ENCODE measurements at places on chromosomes 12 and 14. TPM values are rescaled to one million over a fixed set of nuclear protein-coding genes. Genes with fewer than 3 reads are reported as not detected.

GRCh38 chr14:81205639-81206038 lies 15.1 kb downstream of the GTF2A1 start:
- no peak for DNase-seq
- H3K4me1 ChIP-seq, result peaks cover 3% of the 10 kb centered on the region
- H3K27ac ChIP-seq, result no peak overlapping the region
- no peak overlapping the region for H3K4me3 ChIP-seq
- peaks cover 25% of the 10 kb centered on the region for H3K36me3 ChIP-seq

- peaks cover 4% of the 10 kb centered on the region for H3K4me1 ChIP-seq
- no peaks in the 10 kb centered on the region for H3K27me3 ChIP-seq
- no peak for DNase-seq
- no peak overlapping the region for H3K4me3 ChIP-seq
- no peak overlapping the region for H3K27ac ChIP-seq
Observed at GRCh38 chr12:140162-140561, 73.6 kb downstream of the IQSEC3 start.

GRCh38 chr12:117967043-117967442 lies 1.7 kb downstream of the KSR2 start:
- H3K4me3 ChIP-seq, result no peak overlapping the region
- no peaks in the 10 kb centered on the region for H3K4me1 ChIP-seq
- H3K27ac ChIP-seq, result no peak overlapping the region
- H3K36me3 ChIP-seq, result no peaks in the 10 kb centered on the region
- DNase-seq, result no peak

DNA sequence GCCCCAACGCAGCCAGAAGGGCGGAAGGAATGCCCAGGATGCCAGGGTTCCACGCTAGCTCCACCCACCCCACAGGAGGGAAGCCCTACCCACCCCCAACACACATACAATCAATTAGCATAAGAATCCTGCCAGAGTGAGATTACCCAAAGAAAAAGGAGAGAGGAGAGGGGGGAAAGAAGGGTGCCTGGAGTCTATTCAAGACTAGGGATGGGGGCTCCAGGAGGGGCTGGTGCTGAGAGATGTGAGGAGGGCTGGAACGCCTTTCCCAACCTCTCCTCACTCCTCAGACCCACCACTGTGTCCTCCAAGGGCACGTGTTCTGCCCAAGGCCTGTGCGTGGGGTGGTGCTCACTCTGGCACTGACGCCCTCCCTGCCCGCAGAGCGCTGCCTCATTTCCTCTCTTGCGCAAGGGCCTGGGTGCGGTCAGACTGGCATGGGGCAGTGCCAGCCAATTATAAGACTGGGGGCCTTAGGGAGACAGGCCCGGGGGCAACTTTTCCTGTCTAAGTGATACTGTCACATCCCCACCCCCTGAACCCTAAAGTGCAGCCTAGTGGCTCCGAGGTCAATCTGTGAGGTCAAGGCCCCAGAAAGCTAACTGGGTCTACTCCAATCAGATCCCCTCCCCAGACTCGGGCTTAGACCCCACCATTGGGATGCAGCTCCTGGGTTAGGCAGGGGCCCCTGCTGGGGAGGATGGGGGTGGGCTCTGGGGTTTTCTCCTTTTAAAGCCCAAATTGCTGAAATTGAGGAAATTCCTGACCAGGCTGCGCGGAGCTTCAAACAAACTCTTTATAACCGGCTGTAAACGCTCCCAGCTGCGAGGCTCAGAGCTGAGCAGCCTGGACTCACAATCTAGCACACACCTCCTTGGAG lies 10.2 kb upstream of the ITGB7 start:
- no peak overlapping the region for H3K4me3 ChIP-seq
- DNase-seq, result peak; percentile 27
- peaks cover 46% of the 10 kb centered on the region for H3K4me1 ChIP-seq
- H3K27me3 ChIP-seq, result no peaks in the 10 kb centered on the region
- peaks cover 20% of the 10 kb centered on the region for H3K36me3 ChIP-seq
- peak overlapping the region; percentile 98 for H3K27ac ChIP-seq

DNA sequence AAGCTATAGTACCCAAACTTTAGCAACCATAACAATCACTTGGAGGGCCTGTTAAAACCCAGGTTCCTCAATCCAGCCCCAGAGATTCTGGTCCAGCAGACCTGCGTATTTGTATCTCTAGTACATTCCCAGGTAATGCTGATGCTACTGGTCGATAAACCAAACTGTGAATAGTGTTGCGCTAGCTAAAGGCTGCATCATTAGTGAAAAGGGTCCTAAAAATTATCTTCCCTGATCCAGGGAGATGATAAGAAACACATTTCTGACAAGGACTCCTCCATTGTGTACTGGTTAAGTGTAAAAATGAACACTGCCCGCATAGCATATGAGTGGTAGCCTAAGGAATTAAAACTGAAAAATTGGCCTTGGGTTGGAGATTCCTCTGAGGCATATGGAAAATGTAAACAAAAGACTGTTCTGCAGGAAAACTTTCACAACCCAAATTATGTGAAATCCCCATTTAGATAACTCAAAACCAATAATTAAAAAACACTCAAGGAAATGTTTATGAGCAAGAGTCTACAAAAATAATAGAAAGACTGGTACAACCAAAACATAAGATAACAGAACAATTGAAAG lies 322.7 kb downstream of the CEP128 start:
- DNase-seq, result no peak
- H3K27ac ChIP-seq, result no peak overlapping the region
- H3K4me1 ChIP-seq, result no peaks in the 10 kb centered on the region
- H3K36me3 ChIP-seq, result no peaks in the 10 kb centered on the region
- no peak overlapping the region for H3K4me3 ChIP-seq

- H3K36me3 ChIP-seq, result no peaks in the 10 kb centered on the region
- H3K27me3 ChIP-seq, result no peaks in the 10 kb centered on the region
- no peaks in the 10 kb centered on the region for H3K4me1 ChIP-seq
- H3K27ac ChIP-seq, result no peak overlapping the region
Observed at GRCh38 chr14:72525087-72525915, 368.6 kb downstream of the DPF3 start.

DNA sequence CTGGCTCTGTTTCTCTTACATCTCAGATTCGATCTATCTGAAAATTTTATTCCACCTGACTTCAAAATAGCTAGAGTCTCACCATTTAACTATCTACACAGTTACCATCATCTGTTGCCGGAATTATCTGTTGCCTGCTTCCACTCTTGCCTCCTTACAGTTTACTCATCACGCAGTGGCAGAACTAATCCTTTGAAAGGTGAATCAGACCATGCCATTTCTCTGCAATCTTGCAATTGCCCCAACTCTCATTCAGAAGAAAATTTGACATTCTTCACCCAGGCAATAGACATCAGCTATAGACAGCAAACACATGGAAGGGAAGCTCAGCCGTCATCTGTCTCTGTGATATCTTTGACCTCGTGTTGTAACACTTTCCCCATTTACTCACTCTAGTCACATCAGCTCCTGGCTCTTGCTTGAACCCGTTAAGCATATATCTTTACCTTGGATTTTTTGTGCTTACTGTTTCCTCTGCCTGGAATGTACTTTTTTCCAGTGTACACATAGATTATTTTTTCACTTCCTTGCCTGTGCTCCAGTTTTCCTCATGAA lies 85.5 kb downstream of the PDE3A start:
- no peak overlapping the region for H3K4me3 ChIP-seq
- no peaks in the 10 kb centered on the region for H3K36me3 ChIP-seq
- no peaks in the 10 kb centered on the region for H3K27me3 ChIP-seq
- H3K27ac ChIP-seq, result no peak overlapping the region
- H3K4me1 ChIP-seq, result no peaks in the 10 kb centered on the region

GRCh38 chr14:41476526-41476925 lies 130.2 kb upstream of the LRFN5 start:
- no peaks in the 10 kb centered on the region for H3K36me3 ChIP-seq
- no peaks in the 10 kb centered on the region for H3K4me1 ChIP-seq
- no peaks in the 10 kb centered on the region for H3K27me3 ChIP-seq
- no peak for DNase-seq
- no peak overlapping the region for H3K4me3 ChIP-seq

DNA sequence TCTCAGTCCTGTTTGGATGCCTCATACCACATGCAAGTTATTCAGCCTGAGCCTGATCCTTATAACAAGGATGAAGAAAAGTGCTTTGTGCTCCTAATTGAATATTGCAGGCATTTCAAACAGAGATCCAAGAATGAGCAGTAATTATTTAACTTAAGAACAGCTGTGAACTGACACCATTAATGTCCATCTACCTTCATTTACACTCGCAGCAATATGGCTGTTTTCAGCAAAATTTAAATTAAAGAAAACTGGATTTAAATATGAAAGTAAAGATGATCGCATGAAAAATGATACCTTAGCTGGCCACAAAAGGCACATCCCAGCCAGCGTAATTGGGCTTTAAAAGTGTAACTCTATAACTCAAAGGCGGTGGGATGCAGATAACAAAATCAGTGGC lies 466.3 kb downstream of the GALC start:
- no peak overlapping the region for H3K4me3 ChIP-seq
- H3K27ac ChIP-seq, result no peak overlapping the region
- no peaks in the 10 kb centered on the region for H3K27me3 ChIP-seq
- no peak for DNase-seq
- H3K4me1 ChIP-seq, result no peaks in the 10 kb centered on the region

DNA sequence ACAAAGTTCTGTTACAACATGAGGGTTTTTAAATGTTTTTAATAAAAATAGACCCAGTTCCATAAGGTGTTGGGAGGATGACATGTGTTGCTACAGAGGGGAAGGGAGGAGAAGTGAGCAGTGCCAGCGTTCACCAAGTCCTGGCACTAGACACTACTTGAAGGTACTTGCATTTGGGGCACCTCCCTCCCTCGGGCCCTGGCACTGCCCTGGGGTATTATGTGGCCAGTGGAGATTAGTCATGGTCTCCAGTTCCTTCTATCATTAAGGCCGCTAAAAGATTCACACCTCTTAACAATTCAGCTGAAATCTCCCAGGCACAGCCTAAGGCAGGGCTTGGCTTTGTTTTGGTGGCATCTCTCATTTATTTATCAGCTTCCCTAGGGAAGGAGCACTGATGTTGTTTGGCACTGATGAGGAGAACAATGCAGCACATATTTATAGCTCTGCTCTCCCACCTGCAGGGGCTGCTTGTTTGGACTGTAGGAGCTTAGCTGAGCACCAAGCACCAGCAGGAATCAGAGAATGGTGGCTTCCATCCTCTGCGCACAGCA lies 155.5 kb upstream of the NTF3 start:
- no peak overlapping the region for H3K27ac ChIP-seq
- H3K4me1 ChIP-seq, result no peaks in the 10 kb centered on the region
- no peak for DNase-seq

- H3K27me3 ChIP-seq, result no peaks in the 10 kb centered on the region
- no peak overlapping the region for H3K27ac ChIP-seq
- peak; percentile 55 for DNase-seq
- H3K4me3 ChIP-seq, result no peak overlapping the region
- H3K36me3 ChIP-seq, result no peaks in the 10 kb centered on the region
Observed at GRCh38 chr14:89399157-89399556, 17.9 kb downstream of the FOXN3 start.

- H3K4me1 ChIP-seq, result no peaks in the 10 kb centered on the region
- DNase-seq, result no peak
- H3K4me3 ChIP-seq, result no peak overlapping the region
Observed at GRCh38 chr14:21882226-21882625, 208.6 kb upstream of the OR4E1 start.

- H3K36me3 ChIP-seq, result peaks cover 13% of the 10 kb centered on the region
- peaks cover 55% of the 10 kb centered on the region for H3K4me1 ChIP-seq
- peak overlapping the region; percentile 47 for H3K4me3 ChIP-seq
Observed at GRCh38 chr12:52049688-52050087, 1.6 kb upstream of the NR4A1 start.

DNA sequence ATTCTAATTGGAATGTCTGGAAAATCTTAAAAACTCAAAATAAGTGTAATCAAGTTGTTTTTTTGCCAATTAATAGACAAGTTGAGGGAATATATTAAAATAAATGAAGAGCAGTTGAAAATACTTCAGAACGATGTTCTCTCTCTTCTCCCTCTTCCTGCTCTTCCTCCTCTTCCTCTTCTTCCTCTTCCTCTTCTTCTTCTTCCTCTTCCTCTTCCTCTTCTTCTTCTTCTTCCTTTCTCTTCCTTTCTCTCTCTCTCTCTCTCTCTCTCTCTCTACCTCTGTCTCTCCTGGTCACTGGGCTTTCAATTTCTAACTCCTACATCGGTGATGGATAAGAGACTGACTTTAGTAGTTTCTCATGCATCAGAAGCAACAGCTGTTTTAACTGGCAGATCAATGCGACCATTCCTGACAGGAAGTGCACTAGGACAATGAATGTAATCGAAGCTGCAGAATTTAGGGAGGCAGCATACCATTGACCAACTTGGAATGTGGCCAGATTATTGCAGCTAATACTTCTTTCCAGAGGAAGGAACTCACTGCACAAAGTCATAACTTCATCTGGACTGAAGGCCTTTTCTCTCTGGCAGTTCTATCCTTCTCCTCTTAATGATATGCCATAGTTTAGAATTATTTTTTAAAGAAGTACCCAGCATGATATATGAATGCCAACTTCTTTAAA lies 13.8 kb upstream of the TMTC2 start:
- no peaks in the 10 kb centered on the region for H3K36me3 ChIP-seq
- no peak overlapping the region for H3K27ac ChIP-seq
- peaks cover 4% of the 10 kb centered on the region for H3K4me1 ChIP-seq
- no peak overlapping the region for H3K4me3 ChIP-seq
- no peaks in the 10 kb centered on the region for H3K27me3 ChIP-seq
- no peak for DNase-seq

DNA sequence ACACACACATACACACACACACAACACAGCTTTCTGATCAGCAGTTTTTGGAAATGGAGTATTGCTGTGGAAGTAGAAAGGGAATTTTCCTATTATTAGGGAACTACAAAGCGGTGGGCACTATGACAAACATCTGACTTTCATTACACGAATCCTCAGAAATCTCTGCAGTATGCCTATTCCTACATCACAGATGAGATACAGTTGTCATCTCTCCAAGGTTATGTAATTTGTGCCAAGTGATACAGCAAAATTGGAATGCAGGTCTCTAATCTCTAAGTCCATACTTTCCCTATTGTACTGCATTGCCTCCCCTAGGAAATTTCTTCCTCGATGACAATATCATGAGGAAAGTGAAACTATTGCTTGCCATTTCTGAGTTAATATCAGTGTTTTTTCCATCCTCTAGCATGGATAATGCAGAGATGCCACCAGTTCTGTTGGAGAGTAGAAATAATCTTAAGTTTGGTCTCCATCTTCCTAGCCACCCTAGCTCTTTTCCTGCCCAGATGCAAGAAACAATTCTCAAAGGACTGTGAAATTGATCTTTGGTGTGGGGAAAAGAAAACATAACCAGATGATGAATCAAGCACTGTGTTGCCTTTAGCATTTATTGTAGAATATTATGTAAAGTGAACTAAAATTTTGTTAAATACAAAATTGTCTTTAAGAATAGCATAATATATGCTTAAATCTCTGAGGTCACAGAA lies 94.7 kb downstream of the ERGIC2 start:
- DNase-seq, result no peak
- no peak overlapping the region for H3K27ac ChIP-seq
- no peaks in the 10 kb centered on the region for H3K27me3 ChIP-seq
- no peak overlapping the region for H3K4me3 ChIP-seq
- no peaks in the 10 kb centered on the region for H3K4me1 ChIP-seq
- H3K36me3 ChIP-seq, result no peaks in the 10 kb centered on the region

GRCh38 chr12:133206390-133206789 lies 25.1 kb downstream of the ZNF268 start:
- no peaks in the 10 kb centered on the region for H3K4me1 ChIP-seq
- H3K36me3 ChIP-seq, result peaks cover 21% of the 10 kb centered on the region
- H3K27me3 ChIP-seq, result no peaks in the 10 kb centered on the region
- H3K27ac ChIP-seq, result no peak overlapping the region
- no peak overlapping the region for H3K4me3 ChIP-seq

GRCh38 chr12:24527102-24527501 lies 421.8 kb downstream of the BCAT1 start:
- no peak for DNase-seq
- H3K4me1 ChIP-seq, result no peaks in the 10 kb centered on the region
- H3K36me3 ChIP-seq, result no peaks in the 10 kb centered on the region
- H3K27ac ChIP-seq, result no peak overlapping the region
- H3K4me3 ChIP-seq, result no peak overlapping the region

DHRS2 gene
- total RNA-seq, result not detected

BICDL1 gene
- 81.8 TPM for total RNA-seq

IGFBP6 gene
- 121 TPM for total RNA-seq

SH2B3 gene
- 29.8 TPM for total RNA-seq
